Stimulated activated naive B cell treated with anti-CD40 and anti-IgM and Interleukin-4, amounts not matched to agents 10 μg/mL and 1 μg/mL and 100 μg/mL, for 72 hours (primary cell): ENCODE measurements at places on chromosomes 11 and 22.

DNA sequence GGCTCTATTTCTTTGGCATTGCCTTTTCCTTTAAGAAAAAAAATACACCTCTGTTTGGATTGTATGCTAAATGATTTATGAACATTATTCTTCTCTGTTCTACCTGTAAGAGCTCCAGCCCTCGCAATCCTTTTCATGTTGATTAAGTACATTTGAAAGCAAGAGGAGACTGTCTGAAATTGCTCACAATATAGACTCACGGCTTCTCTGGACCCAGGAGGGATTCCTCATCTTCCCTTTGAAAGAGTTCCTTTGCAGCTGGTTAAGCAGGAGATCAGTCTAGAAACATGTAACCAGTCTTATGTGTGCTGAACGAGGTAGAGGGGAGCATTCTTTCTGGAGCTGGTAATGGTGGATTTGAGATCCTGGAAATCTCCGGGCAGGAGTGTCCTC is 47.4 kb downstream of the PKNOX2 start:
- DNase-seq, result no peak

DNA sequence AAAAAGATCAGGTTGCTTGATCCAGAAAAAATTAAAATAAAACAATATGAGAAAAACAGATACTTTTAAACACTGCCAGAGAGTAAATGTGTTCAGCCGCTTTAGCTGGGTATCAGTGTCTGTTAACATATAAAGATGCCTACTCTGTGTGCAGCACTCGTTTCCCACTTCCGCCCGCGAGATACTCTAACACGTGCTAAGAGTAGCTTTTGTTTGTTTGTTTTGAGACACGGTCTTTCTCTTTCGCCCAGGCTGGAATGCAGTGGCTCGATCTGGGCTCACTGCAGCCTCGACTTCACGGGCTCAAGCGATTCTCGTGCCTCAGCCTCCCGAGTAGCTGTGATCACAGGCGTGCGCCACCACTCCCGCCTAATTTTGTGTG is 531 bp upstream of the MEN1 start:
- DNase-seq, result no peak

- no peak for DNase-seq
Measured at GRCh38 chr22:22181341-22181850, 63.2 kb upstream of the VPREB1 start.

DNA sequence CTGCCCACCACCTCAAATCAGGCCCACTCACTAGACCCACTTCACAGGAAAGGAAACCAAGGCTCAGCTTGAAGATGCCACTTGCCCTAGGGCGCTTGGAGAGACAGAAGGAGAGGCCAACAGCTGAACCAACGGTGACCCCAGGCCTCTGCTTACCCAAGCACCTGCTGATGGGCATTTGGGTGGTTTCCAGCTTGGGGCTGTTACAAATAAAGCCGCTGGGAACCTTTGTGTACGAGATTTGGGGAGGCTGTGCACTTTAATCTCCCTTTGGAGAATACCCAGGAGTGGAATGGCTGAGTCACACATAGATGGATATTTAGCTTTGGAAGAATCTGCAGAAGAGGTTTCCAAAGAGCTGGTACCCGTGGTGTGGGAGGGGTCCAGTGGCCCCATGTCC is 50.9 kb upstream of the LINC01488 start:
- no peak for DNase-seq

DNA sequence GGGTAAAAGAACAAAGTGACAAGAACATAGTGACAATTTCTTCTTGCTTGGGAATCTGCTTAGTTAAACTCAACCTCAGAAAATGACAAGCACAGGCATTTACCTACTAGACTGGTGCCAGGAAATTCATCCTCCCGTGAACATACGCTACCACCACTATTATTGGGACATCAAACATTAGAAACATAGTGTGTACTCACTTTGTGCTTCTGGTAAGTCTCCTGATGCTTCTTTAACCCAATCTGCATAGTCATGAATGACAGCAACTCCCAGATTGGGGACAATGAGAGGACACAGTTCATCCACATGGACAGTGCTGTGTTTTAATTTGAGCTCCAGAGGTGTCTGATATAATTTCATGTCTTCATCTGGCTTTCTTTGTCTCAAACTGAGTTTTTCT is 29.2 kb upstream of the CHRNA10 start:
- DNase-seq, result no peak

GRCh38 chr11:119696378-119697222 is 32.4 kb downstream of the NECTIN1 start:
- no peak for DNase-seq

DNA sequence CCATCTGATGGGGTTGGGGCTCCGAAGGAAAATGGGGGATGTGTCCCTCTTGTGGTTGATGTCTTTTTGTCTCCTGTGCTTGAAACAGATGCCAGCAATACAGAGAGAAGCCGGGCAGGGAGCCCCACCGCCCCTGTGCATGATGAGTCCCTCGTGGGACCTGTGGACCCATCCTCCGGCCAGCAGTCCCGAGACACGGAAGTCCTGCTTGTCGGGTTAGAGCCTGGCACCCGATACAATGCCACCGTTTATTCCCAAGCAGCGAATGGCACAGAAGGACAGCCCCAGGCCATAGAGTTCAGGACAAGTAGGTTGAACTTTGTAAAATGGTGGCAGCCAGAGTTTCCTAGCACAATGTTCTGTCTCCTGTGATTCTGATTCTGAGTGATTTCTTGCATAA is 91.7 kb upstream of the OR4B1 start:
- no peak for DNase-seq

DNA sequence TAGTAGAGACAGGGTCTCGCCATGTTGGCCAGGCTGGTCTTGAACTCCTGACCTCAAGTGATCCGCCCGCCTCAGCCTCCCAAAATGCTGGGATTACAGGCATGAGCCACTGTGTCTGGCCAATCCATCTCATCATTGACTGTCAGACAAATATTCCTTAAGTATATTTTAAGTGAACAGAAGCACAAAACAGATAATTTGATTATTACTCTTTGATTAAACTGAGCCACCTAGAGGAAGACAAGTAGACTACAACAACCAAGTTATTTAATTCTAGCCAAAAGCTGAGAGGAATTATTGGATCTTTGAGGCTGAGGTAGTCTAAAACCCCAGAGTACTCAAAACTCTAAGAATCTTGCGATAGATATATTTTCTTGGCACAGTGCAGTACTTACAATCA is 1.2 kb downstream of the ACRV1 start:
- DNase-seq, result no peak

DNA sequence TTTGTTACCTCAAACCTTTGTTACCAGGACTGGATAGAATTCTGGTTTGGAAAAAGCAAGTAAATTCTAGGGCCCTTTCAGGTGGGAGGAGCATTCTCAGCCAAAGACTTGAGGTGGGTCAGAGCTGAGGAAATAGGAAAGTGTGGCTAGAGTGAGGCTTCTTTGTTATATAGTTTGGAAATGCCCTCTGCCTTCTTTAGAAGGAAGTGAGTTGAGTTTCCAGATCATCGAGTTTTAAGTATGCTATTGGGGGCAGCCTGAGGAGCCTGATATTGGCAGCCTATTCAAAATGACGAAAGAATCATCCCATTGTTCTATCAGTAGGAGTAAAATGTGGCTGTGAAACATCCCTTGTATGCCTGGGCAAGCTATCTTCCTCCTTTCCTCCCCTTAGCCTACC is 134.1 kb downstream of the ARHGAP42 start:
- DNase-seq, result peak; percentile 1

- no peak for DNase-seq
Measured at GRCh38 chr22:25348391-25348790, 129.0 kb downstream of the CRYBB2 start.

DNA sequence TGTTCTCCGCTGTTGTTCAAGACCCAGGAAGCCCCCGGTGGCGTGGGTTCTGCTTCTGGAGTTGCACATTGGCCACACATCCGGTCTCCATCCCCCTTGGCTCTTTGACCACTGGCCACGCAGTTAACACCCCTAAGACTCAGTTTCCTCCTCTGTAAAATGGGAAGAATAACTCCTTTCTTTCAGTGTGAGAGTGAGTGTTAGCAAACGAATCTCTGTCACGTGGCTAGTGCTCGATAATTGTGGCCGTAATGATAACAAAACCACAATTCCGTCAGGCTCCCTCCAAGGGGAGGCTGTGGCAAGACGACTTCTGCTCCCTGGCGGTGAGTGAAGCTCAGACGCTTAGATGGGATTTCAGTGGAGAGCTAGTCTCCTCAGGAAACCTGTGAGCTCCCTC is 315.2 kb upstream of the B3GAT1 start:
- no peak for DNase-seq

- DNase-seq, result no peak
Measured at GRCh38 chr22:23256986-23257888, 76.9 kb downstream of the BCR start.

GRCh38 chr11:2583605-2583958 is 116.2 kb downstream of the KCNQ1OT1 start:
- DNase-seq, result no peak

DNA sequence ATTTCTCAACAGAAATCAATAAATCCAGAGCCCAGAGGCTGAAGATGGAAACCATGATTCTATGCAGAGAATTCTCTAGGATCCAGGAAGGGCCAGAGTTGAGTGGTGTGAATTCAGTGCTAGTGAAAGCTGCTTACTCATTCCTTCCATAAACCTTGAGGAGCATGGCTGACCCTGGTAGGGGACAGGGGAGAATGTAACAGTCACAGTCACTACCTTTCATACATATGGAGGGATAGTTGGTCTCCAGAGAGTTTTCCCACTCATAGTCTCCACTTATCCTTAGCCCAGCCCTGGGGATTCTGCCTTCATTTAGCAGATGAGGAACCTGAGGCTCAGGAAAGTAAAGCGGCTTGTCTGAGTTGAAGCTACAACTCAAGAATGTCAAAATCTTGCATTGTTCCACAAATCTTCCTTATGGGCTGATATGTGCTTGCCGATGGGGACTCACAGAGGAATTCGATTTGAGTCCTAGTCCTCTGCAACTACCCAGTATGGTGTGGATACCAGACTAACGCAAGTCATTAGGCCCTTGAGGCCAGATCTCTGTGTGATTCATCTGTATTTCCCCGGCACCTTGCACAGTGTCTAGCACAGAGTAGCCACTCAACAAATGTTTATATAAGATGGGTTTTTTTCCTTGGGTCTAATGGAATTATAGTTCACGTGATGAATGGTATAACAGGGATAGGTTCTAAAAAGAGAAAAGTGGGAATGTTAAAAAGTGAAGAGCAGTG is 3.7 kb upstream of the ANAPC15 start:
- no peak for DNase-seq

DNA sequence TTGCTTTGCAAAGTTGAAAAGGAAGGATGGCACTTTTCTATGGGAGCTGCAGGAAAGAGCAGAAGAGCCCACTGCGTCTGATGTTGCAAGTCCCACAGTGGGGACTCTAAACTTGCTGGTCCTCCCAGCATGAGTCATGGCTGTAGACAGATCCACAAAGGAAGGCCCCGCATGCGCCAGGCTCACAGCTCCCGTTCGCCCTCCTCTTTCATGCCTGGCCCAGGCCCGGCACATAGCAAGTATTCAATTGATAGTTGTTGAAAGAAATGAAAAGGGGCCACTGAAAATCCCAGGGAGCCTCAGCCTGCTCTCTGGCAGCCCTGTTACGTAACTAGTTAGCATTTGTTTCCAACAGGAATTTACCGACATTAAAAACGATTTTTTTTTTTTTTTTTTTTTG is 18.9 kb downstream of the AP1B1 start:
- no peak for DNase-seq

GRCh38 chr11:16408619-16409018 is 52.3 kb upstream of the SOX6 start:
- no peak for DNase-seq

- DNase-seq, result no peak
Measured at GRCh38 chr22:45211848-45212247, 28.8 kb downstream of the KIAA0930 start.

DNA sequence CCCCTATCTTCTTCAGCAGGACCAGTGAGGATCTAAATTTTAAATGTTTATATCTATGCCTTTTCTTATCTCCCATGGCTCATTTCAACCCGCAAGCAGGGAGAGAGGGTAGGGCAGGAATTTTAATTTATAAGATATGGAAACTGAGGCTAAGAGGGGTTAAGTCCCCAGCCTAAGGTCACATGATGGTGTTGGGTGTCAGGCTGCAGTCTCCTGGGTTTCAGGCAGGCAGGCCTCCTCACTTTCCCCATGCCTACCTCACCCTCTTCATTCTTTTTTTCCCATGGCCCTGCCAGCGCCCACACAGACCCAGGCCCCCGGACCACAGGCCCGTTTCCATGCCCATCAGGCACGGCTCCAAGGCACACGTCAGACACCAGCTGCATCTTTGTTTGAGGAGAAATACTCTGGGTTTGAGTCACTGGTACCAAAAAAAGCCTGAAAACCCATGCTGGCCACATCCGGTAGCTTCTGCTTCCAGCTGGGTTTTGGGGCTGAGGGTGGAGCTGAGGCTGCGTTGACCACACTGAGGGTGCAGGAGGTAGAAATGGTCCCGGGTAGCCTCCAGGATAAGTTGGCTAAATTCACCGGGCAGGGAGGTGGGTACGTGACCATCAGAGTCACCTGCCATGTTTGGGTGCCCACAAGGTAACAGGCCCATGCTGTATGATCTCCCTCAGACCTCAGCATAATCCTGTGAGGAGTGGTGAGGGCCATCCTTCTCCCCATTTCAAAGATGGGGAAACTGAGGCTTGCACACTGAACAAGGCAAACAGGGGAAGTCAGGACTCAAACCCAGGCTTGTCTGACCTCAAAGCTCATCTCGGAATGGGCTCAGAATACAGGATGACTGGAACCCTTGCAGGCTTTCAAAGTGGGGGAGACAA is 7.5 kb downstream of the CRYBB1 start:
- peak; percentile 26 for DNase-seq
